ENCODE measurements at places on chromosomes 12 and 14.

DNA sequence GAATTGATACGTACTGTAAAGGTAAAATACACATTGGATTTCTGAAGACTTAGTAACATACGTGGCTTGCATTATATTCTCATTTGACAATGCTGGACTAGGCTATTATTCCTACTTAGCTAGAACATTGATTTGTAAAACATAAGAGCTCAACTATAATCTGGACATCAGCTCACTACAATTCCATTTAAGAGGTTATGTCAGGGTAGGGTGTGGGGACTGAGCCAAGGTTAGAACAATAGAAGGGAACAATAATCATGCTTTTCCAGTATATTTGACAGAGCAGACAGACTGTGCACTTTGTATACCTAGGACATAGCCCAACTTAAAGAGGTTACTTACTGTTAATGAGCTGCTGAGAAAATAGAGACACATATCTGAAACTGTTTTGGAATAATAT is 10.8 kb downstream of the ZCRB1 start:
- no peak for DNase-seq

DNA sequence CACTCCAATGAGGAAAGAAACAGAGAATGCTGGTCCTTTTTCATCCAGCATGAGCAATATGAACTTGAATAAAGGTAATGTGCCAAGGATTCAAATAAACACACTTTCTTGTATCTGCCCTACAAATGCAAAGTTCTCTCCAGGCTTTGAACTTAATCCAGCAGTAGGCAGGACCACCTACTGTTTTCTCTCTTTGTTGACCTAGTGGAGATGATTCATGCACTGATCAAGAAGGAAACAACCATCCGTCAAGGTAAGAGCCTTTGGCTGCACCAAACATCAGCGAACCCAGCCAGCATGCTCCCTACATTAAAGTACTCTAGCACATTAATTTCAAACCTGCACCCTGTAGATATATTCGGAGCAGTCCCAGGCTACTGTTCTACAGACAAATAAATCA is 489.3 kb downstream of the GALC start:
- no peak for DNase-seq

GRCh38 chr12:2268471-2269286 is 215.9 kb downstream of the CACNA1C start:
- DNase-seq, result no peak

DNA sequence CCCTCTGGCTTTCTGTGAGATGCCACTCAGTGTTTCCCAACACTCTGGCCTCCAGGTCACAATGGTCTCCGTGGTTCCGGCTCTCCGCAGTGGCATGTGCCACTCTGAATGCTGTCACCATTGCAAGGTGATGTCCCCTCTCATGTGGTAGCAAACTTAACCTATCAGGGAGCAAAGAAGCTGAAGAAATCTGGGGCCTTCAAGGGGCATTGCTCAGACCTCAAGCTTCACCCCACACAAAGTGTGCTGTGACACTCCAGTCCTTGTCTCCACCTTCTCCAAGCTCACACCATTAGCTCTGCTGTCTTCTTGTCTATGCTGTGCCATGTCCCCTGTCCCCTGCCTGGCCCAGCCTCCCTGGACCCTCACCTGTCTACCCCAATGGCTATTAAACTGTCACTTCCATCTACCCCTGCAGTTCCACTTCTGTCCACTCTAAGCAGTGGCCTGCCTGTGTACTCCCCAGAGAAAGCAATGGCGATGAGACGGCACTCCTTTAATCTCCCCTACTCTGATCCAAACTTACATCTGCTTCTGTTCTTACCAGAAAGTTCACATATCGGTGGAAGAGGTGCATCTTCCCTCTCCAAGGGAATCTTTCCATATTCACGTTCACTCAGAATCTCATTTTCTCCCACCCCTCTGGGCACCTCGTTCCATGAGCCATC is 93.7 kb downstream of the DHRS2 start:
- DNase-seq, result no peak

DNA sequence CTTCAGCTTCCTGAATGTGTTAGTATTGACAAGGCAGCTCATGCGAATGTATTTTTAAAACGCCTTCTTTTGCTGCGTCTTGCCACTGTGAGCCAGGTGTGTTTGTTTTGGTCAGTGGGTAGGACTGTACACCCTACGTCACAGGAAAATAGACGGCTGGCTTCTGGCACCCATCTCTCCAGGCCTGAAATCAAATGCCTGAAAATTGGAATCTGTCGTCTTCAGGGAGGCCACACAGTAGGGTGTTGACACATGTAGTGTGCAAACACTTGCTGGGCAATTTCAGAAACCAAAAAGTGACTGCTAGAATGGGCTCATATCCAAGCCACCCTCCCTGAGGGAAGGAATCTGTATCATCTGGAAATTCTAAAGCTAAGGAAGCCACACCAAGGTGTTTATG is 209.3 kb downstream of the TTC8 start:
- no peak for DNase-seq
